ENCODE measurements at places on chromosomes 12 and 14.

- DNase-seq: no peak
Observed at GRCh38 chr14:55198749-55199148, 7.4 kb upstream of the DLGAP5 start.

- DNase-seq: no peak
Observed at GRCh38 chr12:123054371-123054770, 73.9 kb downstream of the ARL6IP4 start.

GRCh38 chr12:98656289-98657101, 11.4 kb downstream of the APAF1 start:
- DNase-seq: no peak

DNA sequence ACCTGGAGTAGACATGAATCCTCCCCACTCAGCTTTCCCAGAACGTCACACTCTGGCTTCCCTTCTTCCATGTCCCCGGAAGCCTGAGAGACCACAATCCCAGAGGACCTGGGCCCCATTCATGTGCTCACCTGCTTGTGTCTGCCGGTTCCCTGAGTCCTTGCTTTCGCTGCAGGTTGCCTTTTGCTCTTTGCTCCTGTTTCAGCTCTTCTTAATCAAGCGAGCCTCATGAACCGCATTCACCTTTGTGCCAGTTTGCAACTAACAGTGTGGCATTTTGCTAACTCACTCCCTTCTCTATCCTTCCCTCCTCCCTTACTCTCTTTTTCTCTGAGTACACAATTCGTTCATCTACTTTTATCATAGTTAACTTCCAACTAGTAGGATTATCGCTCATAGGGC, 23.1 kb downstream of the ENTPD5 start:
- DNase-seq: no peak
